ENCODE measurements at places on chromosomes 7 and 10.

DNA sequence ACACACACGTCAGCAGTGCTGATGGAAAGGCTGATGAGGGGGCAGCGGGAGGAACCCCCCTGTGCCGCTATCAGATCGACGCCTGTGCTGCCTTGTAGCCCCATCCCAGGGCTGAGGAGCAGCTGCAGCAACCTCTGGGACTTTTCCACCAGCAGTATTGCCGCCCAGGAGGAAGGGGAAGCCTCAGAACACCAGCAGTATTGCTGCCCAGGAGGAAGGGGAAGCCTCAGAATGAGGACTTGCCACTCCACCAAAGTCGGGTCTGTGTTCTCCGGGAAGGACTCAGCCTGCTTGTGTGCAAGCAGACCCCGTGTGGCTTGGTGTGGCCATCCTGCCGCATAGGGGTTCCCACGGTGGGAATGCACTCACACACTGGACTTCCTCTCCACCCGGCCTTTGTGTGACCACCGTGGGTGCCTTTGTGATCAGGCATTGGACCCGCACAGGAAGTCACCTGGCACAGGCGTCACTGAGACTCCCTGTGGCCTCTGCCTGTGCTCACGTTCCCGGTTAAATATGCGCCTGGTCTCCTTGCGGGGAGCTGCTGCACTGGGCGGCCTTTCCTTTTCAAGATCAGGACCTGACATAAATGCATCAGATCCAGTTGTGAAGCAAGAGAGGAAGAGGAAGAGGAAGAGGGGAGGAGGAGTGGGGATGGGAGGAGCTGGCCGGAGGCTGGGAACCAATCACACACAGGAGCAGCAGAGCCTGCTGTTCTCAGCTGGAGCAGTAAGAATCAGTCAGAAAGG lies 248.5 kb downstream of the DNAJB6 start:
- DNase-seq: no peak

DNA sequence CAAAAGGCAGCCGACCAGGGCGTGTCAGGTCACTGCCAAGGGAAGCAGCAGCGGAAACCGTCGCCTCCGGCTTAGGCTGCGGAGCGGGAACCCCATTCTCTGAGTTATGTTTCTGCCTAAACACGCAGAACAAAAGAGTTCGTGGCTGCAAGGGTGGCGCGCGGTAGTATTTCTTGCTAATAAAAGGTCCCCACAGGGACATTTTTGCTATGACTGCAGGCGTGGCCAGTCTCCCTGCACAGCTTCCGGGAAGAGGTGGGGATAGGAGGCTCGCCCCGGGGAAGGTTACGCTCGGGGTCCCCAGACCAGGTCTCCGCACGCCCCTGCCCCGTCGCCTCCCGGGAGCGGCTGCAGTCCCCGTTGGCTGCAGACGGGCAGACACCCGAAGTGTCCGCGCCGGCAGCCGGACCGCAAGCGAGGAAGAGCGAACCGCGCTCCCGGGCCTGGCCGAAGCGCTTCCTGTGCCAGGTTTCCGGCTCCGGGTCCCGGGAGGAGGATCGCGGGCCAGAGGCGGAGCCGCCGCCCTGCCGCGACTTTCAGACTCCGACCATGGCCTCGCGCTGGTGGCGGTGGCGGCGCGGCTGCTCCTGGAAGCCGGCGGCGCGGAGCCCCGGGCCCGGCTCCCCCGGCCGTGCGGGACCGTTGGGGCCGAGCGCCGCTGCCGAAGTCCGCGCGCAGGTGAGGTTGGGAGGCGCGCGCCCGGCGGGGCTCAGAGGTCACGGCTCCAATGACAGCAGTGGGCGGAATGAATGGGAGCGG lies at the start of gene PDSS1:
PDSS1 (plus strand) TSS at position 539 of the 759 bp plus-strand sequence; CDS start at position 550, 11 bp downstream.
- no peak for DNase-seq

GRCh38 chr10:78934532-78934898 lies 134.3 kb upstream of the ZMIZ1 start:
- DNase-seq: no peak

DNA sequence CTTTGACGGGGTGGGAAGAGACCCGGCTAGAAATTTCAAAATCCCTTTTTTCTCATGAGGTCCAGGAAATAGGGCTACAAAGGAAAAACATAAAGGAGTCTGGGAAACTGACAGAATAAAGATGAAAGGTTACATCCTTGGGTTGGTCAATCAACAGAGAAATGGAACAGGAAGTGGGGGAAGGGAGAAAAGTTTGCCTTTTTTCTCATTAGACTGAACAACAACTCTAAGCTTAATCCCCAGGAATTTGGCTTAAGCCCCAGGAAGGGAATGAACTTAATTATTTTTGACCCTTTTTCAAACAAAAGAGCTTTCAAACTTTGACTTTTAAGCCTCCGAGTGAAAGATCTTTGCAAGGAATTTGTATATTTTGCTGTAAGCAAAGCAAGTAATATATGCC lies 32.7 kb downstream of the LGI1 start:
- DNase-seq: no peak

DNA sequence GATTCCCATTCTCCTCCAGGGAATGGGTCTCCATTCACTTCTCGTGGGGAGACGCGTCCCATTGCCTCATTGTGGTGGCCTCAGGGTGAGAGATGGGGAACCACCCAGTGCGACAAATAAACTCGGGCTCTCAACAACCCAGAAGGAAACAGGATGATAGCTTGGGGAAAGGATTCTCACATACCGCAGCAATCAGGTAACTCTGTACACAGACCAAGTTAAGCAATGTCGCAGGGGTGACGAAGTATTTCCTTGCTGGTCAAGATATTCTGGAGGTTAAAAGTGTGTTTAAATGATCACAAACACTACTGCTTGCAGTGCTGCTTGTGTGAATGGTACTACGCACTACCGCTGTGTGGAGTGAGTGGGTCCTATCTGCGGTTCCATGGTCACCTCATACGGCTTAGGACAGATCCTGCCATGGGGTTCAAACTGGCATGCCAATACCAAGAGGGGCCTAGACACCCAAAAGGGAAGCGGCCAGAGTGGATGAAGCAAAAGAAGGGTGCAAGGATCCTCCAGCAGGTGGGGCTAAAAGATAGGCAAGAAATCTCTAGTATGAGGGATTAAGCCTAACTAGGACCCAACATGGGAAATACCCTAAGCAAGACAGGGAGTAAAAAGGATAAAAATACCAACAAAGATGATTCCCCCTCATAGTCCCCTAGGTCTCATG lies 143.8 kb upstream of the TMEM106B start:
- DNase-seq: peak; percentile 19

DNA sequence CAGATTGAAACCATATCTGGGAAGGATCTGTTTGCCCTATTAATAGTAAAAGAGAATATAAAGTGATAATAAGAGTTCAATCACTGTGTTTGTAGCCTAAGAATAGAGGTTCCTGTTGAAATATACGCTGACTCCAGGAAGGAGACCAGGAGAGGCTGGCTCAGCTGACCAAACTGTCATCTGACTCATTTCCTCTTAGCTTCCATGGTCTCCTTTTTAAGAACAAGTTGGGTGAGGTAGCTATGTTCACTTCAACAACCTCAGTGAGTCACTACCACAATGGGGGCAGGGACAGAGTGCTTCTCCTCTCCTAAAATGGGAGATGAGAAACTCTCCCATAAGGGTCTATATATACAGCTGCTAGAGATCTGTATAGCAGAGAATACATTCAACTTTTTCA lies 543.3 kb downstream of the CALN1 start:
- DNase-seq: no peak

GRCh38 chr7:149783386-149784250 lies 10.2 kb upstream of the ZNF467 start:
- no peak for DNase-seq

DNA sequence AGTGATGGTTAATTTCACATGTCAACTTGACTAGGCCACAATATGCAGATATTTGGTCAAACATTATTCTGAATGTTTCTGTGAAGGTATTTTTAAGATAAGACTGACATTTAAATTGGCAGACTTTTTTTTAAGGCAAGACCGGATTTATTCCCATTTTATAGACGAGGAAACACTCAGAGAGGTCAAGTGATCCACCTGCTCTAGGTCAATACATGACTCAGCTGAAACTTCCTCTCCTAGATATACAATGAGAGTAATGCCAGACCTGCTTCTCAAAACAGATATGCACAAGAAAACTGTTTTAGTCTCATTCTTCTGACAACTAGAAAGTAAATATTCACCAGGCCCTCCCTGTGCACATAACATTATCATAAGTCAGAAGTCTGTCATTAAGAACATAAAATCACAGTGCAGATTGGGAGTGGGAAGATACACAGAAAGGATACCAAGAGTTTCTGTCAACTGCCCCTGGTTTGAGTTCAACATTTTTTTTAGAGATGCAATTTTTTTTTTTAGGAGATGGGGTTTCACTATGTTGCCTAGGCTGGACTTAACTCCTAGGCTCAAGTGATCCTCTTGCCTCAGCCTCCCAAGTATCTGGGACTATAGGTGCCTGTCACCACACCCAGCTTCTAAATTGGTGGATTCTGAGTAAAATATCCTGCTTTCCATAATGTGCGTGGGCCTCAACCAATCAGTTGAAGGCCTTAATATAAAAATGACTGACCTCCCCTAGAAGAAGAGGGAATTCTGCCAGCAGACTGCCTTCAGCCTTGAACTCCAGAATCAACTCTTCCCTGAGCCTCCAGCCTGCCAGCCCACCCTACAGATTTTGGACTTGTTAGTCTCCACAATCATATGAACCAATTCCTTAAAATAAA lies 121.4 kb downstream of the ZFAND4 start:
- DNase-seq: no peak

DNA sequence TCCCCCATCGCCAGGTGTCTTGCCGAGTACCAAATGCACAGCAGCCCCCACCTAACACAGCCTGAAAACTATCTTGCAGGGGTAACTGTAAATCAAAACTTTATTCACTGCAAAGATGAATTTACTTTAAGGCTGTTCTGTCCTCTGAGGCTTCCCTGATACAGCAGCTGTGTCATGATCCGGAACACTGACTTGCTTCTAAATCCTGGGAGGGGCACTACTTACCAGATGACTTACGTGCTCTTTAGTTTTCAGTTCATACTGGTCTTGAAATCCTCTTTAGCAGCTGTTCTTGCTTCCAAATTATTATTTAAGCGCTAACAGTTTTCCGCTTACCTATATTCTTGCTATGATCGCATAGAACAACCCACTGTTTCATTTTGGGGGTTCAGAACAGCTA lies 4.9 kb downstream of the DYNC1I1 start:
- DNase-seq: peak; percentile 73

DNA sequence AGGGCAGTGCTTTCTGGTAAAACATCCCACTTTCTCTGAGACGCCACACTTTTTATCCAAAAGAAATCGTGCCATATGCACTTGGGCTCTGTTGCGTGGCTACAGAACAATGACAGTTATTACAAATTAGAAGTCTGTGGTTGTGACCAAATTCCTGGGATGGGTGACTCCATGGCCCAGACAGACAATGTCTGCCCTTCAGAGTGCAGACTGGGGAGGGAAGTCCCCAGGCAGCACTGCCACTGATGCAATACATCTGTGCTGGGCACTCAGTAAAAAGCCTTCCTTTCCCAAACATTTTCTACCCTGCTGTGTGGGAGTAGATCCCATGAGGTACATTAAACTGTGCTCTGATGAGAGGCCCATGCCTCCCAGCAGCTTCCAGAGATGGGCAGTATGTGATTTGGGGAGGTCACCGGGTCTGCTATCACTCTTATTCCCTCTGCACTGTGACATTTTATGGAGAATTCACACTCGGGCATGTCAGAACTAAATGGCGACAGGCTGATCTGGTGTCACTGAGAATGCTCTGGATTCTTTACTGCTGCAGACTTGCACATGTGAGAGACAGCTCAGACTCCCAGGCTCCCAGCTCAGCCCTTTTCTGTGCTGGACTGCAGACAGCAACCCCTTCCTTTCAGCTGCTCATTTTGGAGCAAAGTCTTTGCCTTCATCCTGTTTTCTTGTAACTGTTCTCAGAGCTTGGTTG lies 243.5 kb upstream of the ZNF32 start:
- DNase-seq: no peak

GRCh38 chr7:50415844-50416364 lies 34.2 kb downstream of the FIGNL1 start:
- no peak for DNase-seq

DNA sequence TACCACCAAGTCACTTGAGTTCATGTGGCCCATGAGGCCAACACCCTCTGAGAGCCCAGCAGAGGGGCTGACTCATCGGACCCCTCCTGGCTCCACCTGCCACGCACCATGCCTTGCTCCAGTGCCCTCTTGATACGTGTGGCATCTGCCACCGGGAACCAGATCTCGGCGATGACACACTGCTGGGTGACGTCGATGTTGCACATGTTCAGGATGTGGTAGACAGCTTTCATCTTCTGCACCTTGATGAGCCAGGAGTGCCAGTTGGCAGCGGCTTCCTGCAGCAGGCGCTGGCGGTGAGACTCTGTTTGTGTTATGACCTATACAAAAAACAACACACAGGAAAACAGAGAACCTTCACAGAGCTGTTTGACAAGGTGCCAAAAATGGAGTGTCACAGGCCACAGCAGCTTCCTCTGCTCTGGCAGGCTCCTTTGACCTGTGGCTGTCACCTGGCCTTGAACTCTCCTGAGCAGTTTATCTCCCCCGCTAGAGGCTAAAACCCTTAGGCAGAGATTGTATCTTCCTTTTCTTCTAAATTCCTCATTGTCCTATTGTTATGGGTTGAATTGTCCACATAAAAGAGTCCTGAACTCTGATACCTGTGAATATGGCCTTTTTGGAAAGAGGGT lies 45.2 kb upstream of the TMEM213 start:
- peak; percentile 69 for DNase-seq

- DNase-seq: no peak
These were observed 76.1 kb downstream of the NHLRC2 start for GRCh38 chr10:113930482-113931057.

GRCh38 chr7:128911423-128912031 lies 1.0 kb upstream of the KCP start:
- DNase-seq: no peak

DNA sequence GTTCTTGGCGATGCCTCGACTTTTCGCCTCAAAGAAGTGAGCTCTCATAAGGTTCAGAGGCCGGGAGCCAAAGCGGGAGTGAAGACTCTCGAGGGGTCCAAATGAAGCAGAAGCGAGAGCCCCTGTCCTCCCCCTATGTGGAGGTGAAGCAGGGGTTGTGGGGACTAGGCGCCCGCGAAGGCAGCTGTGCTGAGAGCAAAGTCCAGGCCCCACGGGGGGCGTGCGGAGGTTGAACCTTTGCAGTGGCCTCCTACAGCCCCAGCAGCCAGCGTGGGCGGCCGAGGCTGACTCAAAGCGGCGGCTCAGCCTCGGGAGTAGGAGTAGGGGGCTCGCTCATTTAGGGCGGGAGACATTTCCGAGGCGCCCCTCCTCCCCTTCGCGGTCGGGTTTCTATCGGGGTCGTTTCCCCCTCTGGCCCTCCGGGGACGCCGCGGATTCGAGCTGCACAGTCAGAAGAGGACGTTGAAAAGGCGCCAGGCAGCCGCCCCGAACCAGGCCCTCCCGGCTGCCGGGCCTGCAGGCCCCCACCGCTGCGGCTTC lies 553 bp upstream of the ADD3 start:
- DNase-seq: peak; percentile 8

DNA sequence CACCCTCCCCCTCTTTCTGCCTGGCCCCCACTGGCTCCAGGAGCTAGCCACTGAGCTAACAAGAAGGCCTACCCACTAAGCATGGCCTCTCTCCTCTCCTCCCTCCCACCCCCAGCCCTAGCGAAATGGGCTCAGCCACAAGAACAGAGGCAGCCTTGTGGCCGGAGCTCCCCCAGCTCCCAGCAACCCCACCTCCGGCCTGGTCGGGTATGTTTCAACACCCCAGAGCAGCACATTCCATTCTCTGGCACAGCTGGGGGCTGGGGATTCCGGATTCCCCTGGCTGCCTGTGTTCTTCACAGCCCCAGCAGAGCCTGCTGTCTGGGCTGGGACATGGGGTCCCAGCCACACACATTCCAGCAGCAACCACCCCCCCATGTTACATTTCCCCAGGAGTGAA lies 9.0 kb downstream of the SFRP5 start:
- DNase-seq: no peak
